Right hindlimb (tissue), 1 donor: ENCODE measurements at places on chromosomes 13 and 19.

DNA sequence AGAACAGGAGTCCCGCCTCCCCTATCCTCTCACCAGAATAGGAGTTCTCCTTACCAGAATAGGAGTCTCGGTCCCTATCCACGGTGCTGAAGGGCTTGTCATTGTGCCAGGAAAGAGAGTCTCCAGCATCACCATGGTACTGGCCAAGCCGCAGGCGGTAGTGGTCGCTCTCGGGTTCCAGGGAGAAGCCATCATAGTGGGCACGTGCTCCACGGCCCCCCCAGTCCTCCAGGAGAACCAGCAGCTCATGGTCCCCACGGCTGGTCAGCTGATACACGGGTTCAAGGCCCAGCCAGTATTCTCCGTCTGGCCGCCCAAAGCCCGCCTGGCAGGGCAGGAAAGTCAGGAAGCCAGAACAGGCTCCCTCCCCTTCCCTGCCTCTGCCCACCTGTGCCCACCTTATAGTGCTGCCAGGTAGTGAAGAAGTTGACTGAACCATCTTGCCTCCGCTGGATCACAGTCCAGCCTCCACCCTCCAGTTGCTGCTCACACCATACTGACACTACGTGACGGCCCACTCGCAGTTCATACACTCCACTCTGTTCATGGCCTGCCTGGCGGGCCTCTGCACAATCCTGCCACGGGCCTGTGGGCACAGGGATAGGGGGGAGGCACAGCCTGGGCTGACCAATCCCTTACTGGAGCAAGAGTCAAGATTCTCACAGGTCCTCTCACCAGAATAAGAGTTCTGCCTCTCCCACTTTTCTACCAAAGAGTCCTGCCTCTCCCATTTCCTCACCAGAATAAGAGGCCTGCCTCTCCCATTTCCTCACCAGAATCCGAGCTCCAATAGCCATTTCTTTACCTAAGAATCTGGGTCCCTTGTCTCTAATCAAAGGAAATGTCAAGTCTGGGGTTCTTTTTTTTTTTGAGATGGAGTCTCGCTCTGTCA lies 7.4 kb downstream of the SHFL start:
- DNase-seq: peak; percentile 25

DNA sequence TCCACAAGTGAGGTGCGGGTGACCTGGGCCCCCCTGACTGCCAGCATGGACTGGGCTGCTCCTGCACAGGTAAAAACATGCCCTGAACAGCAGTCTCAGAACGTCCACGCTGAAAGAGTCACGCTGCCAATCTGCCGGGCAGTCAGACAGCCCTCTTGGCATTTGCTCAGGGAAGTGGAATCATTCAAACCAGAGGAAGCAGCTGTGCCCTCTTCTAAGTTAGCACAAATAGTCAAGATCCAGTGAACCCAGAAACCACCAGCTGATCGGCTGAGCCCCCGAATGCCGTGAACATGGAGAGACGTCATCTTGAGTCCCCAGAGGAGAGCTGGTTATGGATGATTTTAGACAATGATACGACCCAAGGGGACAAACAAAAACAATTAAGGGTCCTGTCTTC lies 34.4 kb downstream of the KLF2 start:
- no peak for DNase-seq

GRCh38 chr19:6476155-6476895 lies 5.3 kb downstream of the DENND1C start:
- peak; percentile 56 for DNase-seq

DNA sequence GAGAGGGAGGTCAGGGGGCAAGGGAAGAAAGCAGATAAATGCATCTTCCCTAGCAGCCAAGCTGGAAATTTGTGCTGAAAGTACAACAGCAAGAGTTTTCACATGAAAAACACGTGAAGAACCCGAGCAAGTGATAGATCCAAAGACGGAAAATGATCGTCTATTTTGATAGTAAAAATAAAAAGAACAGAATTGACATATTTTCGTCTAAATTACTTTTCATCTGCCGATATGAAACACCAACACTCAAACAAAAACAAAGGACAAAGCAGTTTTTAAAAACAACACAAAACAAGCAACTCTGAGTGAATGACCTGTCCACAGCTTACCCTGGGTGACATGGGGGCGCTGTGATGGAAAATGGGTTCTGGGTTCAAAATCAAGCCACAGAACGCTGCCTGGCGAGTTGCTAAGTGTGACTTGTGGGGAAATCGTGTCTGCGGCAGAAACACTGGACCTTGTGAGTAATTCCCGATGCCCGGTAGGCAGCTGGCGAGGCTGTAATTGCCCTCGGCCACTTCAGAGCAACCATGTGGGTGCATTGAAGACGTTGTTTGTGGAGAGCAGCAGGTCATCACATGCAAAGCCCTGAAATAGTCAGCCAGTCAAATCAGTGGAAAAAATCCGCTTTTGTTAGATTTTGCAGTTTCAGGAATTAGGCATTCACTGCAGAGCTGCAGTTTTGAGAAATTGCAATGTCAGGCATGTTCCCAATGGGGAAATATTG lies 7.4 kb downstream of the SOX1 start:
- DNase-seq: no peak

GRCh38 chr19:53537121-53537520 lies 824 bp upstream of the ZNF331 start:
- no peak for DNase-seq

- peak; percentile 86 for DNase-seq
Measured at GRCh38 chr19:39792999-39793546, 14.4 kb downstream of the LEUTX start.

GRCh38 chr19:29675650-29676186 lies 10.5 kb downstream of the PLEKHF1 start:
- no peak for DNase-seq
